T-cell (primary cell): ENCODE measurements at places on chromosomes 13 and 19.

DNA sequence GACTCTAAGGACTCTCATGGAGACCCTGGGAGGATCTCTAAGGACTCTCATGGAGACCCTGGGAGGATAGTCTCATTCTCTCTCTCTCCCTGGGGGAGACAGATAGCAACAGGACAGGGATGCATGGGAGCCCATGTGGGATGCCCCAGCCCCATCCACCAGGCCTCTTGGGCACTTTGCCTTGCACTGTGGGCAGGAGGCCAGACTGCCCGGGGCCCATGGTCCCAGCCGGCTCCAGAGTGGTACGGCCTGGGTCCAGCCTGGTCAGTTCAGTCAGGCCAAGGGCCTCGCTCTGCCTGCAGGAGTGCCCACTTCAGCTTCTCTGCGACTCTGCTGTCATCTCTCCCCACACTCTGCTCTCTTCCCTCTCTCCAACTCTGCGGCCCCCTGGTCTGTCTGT is 48.6 kb upstream of the SHKBP1 start:
- no peak for DNase-seq

DNA sequence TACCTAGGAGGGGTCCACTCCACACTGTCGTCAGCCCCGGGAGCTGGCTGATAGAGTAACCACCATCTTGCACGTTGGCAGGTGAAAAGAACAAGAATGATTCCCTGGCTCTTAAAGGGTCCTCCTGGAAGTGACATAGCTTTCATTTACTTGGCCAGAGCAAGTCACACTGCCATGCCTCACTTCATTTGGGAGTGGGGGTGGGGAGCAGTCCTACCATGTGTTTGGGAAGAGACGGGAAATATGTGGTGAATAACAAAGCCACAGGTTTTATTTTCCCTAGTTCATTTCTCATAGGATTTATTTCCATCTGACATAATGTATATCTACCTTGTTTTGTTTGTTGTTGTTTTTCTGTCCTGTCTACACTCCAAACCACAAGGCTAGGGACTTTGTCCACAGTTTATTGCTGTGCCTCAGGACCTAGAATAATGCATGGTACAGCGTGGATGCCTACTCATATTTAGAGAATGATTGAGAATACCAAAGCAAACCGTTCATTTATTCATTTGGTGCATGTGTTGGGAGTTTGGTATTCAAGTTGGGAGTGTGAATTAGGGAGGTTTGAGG is 26.8 kb downstream of the UBAC2 start:
- DNase-seq, result no peak

DNA sequence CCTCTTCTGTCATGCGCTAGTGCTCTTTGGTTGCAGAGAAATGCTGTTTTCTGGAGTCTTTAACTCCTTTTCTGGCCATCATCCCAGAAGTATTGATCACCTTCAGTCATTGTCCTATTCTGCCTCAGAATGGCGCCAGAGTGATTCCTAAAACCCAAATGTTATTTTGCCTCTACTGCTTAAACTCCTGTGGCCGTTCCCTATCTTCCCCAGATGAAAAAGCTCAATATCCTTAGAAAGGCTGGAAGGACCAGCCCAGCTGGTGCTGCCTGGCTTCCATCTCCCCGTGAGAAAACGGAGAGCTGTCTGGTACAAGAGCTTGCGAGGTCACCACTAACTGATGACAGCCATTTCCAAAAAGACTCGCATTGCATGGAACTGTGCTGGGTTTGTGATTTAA is 179.1 kb downstream of the RBM26 start:
- no peak for DNase-seq

GRCh38 chr13:101942038-101942437 is 459.8 kb downstream of the FGF14 start:
- DNase-seq, result no peak

DNA sequence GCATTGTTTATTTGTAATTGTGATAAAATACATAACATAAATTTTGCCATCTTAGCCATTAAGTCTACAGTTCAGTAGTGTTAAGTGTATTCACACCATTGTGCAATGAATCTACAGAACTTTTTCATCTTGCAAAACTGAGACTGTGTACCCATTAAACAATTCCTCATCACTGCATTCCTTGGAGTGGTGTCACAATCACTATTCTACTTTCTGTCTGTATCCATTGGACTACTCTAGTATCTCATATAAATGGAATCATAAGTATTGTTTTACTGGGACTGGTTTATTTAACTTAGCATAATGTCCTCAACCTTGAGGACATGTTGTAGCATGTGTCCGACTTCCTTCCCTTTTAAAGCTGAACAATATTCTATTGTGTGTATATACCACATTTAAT is 36.8 kb downstream of the UFM1 start:
- DNase-seq, result no peak

DNA sequence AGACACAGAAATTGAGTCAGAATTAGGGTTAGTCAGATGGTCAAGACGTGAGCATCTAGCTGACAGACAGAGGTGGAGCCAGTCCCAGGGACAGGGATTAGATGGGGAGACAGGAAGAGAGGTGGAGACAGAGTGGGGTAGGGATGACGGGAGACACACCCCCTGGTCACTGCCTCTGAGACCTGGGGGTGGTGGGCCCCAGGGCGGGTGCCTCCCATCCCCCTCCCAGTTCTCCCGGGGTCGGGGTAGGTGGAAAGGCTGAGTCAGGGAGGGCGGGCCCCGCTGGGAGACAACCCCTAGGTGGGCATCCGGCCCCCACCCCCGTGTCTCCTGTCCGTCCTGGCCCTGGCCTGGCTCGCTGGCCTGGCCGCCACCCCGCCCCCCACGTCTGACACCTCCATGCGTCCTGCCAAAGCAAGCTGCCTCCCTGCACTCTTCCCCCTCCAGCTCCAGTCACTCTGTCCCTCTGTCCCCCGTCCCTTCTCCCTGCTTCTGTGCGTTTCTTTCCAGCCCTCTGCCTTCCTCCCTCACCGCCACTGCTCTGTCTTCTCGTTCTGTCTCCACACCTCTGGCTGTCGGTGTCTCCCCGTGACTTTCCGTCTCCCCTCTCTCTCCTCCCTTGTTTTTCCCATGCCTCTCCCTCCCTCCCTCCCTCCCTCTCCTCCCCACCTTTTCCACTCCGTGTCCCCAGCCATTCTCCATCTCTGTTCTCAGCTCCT is 15.1 kb downstream of the CCDC97 start:
- no peak for DNase-seq
